ENCODE measurements at places on chromosomes 2 and 18.

DNA sequence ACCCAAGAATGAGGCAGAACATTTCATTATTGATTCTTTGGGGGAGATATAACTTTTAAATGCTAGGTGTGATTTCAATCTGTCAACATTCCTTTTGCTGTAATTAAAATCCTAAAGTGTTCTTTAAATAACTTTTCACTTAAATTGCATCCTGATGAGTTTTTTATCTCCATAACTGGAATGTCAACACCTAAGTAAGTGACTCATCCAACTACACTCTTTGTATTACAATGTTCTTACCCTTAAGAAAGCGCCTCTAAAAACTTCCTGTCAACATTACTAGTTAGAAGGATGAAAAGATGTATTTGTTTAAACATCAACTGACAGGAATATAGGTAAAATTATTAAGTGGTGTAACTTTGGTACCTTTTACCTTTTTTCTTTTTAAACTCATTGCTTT, 1657.0 kb downstream of the LRP1B start:
- no peak for DNase-seq

DNA sequence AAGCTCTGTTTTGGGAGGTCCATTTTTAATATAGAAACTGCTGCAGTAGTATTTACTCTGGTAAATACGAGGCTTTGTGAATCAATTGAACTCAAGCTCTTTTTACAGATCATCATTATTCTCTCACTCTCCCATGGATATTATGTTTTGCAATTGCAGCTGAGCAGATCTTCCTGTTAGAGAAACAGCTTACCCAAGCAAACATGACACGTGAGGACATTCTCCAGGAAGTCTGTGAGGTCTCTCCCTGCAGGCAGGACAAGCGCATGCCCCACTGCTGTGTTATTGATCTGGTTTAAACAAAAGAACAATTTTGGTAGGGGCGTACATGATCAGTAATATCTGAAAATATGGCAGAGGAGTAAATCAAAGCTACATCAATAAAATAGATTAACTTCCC, 72.1 kb downstream of the COL6A3 start:
- no peak for DNase-seq

DNA sequence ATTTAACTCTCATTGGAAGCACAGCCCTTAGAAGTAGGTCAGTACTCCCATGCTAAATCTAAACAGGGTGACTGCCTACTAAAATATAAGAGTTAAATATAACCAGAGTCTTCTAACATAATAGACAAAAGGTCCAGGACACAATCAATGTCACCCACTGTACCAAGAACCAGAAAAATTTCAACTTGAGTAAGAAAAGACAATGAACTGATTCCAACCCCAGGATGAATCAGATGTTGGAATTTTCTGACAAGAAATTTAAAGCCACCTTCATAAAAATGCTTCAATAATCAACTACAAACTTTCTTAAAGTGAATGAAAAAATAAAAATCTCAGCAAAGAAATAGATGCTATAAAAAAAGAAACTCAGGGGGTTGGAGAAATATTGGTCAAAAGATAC, 71.3 kb upstream of the NPAS2 start:
- no peak for DNase-seq

- DNase-seq = no peak
These were observed 23.7 kb upstream of the MYO5B start for GRCh38 chr18:50218432-50219197.

DNA sequence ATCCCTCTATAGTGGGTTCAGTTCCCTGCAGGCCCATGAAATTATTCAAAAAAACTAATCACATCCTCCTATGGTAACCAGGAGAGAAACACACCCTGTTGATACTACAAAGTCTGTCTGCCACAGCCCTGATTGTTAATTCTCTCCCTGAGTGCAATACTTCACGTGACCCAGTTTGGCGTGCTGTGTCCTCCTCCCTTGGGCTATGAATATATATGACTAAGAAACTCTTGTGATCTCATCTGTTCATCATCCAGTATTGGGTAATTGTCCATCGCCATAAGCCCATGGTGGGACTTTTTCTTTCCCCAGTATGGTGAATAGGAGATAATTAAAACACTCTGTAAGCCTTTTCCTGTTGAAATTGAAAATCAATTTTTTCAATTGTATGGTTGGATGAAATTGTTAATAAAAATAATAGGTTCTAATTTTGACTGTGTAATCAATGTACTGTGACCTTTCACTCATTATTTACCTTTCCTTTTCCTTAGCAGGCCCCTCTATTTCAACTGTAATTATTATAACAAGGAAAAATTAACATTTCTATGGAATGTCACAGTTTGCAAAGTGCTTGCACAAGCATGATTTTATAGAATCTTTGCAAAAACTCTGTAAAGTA, 1822.6 kb downstream of the SUCLG1 start:
- no peak for DNase-seq

GRCh38 chr18:68397241-68398035, 317.5 kb downstream of the TMX3 start:
- DNase-seq = no peak

DNA sequence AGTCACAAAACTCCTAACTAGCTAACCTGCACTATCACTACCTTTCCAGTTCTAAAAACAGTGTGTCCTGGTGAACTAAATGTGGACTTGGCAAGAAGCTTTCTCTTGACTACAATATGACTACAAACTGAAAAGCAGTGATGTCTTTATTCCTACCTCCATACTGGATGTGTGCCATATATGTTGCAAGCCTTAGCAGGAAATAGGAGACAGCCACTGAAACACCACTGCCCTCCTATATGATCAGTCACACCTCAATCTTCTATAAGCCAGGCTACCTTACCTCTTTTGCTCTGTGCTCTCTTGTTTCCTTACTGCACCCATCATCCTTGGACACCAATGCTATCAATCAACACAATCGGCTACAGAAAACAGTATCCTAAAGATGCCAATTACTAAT, 34.1 kb downstream of the SS18 start:
- no peak for DNase-seq

- DNase-seq = peak; percentile 26
These were observed 86.2 kb downstream of the RRM2 start for GRCh38 chr2:10208736-10209135.

- DNase-seq = no peak
These were observed 142.6 kb downstream of the SETBP1 start for GRCh38 chr18:44823286-44823685.

DNA sequence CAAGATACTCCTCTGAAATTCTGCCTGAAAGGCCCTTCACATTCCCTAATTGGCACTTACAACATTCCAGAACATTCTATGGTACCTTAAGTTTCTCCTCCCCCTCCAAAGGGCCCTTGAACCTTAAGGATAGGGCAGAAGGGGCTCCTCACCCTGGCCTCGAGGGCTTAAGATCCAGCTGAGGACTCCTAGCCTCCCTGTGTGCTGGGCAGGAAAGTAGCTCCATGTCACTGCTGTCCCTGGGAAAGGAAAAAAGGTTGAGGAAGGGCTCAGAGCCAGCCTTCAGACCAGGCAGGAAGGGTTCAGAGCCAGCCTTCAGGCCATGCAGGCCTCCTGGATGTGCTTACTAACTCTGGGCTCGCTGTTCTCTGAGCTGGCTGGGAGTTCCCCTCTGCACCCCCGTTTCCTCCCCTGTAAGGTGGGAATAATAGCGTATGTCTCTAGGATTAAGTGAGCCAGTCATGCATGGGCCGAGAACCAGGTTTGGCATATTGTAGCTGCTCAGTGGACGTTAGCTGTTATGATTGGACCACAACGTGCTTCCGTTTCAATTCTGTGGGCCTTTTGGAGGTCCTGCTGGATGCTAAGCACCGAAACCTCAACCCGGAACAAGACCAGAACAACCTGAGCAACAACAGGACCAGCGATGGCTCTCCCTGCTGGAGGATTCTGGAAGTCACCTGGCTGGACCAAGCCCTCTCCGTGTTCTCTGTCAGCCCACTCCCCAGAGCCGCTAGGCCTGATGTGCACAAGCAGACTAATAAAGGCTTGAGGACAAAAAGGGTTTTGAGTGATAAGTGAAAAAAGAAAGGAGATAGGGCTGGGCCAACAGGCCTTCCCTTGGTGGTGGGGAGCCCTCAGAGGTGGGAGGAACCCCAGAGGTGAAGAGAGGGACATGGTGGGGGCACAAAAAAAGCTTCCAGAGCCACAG, 1.0 kb upstream of the B3GNT7 start:
- peak; percentile 74 for DNase-seq

DNA sequence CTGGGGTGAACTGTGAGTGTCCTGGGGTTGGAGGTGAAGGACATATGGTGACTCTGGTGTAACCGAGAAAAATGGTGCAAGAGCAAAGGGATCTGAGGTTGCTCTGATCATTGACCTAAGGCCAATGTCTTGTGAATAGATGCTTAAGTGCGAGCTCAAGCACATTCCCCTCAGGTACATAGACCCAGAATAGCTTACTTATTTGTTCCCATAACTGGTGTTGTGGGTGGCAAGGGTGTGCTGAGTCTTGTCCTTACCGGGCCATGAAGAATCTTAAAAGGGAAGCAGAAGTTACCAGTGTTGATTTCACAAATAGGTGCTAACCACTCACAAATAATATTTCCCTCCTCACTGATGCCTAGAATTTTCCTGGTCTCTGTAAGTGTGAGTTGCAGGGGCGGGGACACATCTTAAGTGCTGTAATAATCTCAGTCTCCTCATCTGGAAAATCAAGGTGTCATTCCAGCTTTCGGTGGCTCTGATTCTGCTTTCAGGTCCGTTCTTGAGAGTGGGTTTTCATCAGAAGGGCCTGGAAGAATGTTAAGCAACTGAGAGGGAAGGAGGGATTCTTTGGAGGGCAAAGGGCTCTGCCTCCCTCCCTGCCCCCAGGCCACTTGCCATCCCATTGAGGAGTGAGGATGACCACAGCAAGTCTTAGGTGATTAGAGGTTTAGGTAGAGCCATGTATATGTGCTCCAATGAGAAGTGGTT, 54.9 kb downstream of the LIPG start:
- no peak for DNase-seq

GRCh38 chr2:143440411-143441012, 311.3 kb downstream of the ARHGAP15 start:
- DNase-seq = no peak

DNA sequence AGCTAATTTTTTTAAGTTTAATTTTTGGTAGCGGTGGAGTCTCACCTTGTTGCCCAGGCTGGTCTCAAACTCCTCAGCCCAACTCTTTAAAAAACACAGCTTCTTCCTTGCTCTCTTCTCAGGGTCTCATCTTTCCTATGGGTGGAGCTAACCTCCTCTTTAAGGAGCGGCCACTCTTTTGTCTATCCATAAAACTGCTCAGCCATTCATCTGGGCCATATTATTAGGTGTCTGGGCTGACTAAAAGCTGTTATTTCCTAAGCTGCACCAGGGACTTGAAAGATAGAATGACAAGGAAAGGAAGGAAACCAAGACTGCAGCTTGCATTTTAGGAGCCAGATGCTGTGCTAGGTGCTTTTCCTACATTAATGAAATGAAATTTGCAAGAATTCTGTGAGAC, 35.8 kb upstream of the THOC1 start:
- DNase-seq = no peak

DNA sequence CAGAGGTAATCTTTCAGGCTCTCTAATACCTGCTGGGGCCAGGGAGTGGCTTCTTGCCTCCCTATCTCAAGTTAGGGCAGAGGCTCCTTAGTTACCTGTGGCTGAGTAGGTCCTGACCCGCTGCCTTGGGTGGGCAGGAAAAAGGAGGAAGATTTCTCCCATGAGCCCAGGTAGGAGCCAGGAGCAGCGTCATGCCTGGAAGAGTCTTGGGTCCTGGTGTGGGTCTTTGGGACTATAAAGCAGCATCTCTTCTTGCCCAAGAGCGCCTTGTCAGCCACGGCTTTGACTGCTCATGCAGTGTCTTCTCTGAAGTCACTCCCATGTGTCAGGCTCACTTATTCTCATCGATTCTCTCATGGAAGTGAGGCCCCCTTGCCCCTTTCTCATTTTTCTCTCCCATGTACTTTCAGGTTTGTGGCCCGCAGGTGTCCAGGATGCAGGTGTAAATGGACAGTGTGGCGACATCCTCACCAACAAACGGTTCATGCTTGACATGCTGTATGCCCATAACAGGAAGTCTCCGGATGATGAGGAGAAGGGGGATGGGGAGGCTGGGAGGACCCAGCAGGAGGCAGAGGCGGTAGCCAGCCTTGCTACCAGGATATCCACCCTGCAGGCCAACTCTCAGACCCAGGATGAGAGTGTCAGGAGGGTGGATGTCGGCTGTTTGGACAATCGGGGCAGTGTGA, 111.2 kb downstream of the TPGS2 start:
- DNase-seq = no peak

DNA sequence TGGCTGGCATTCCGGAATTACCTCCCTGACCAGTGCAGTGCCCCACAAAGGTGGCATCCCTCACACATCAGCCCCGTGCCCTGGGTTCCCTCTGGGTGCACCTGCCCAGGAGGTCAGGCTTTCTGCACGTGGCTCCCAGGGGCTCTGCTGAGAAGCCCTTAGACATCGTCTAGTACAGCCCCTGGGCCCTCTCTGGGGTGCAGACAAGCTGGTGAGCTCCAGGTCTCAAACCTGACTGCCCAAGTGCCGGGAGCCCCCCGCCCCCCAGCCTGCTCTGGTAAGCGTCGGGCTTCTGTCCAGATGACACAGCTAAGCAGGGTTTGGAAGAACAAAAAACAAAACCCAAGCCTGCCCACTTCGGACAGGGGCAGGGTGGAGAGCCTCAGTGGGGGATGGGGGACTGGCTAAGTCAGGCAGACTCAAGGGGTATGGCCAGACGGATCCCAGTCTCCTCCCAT, 20.2 kb downstream of the TWIST2 start:
- DNase-seq = peak; percentile 78

- no peak for DNase-seq
These were observed 99.2 kb downstream of the SLC8A1 start for GRCh38 chr2:40352703-40353099.

- no peak for DNase-seq
These were observed 1.9 kb downstream of the NTSR2 start for GRCh38 chr2:11667866-11668637.

GRCh38 chr2:26412091-26412673, 10.5 kb downstream of the DRC1 start:
- DNase-seq = no peak

Data from posterior cingulate gyrus (tissue), 11 donors.